ENCODE measurements at places on chromosomes 6 and 20.

GRCh38 chr20:45128099-45128498 is 3.8 kb upstream of the WFDC12 start:
- H3K27ac ChIP-seq = peak overlapping the region; percentile 42
- DNase-seq = no peak
- H3K4me3 ChIP-seq = no peak overlapping the region
- H3K4me1 ChIP-seq = no peaks in the 10 kb centered on the region

- H3K4me1 ChIP-seq = no peaks in the 10 kb centered on the region
- H3K27ac ChIP-seq = no peak overlapping the region
- peaks cover 53% of the 10 kb centered on the region for H3K27me3 ChIP-seq
These were observed 56.4 kb upstream of the NKX2-4 start for GRCh38 chr20:21453690-21454089.

GRCh38 chr6:49634836-49635218 is 1.8 kb downstream of the RHAG start:
- H3K27ac ChIP-seq = no peak overlapping the region
- no peaks in the 10 kb centered on the region for H3K4me1 ChIP-seq
- DNase-seq = no peak
- H3K27me3 ChIP-seq = no peaks in the 10 kb centered on the region

GRCh38 chr6:57283911-57284455 is 33.4 kb upstream of the PRIM2 start:
- DNase-seq = no peak
- peaks cover 4% of the 10 kb centered on the region for H3K27me3 ChIP-seq
- H3K4me3 ChIP-seq = no peak overlapping the region
- H3K36me3 ChIP-seq = no peaks in the 10 kb centered on the region
- no peak overlapping the region for H3K27ac ChIP-seq

- no peaks in the 10 kb centered on the region for H3K27me3 ChIP-seq
- H3K4me1 ChIP-seq = peaks cover 16% of the 10 kb centered on the region
- no peak overlapping the region for H3K4me3 ChIP-seq
- no peak for DNase-seq
These were observed 228.0 kb downstream of the PLCB1 start for GRCh38 chr20:8360035-8360434.

GRCh38 chr20:1330075-1330830 is 1.3 kb upstream of the SDCBP2 start:
- H3K27ac ChIP-seq = peak overlapping the region; percentile 42
- H3K36me3 ChIP-seq = no peaks in the 10 kb centered on the region
- H3K4me1 ChIP-seq = peaks cover 25% of the 10 kb centered on the region
- DNase-seq = peak; percentile 54

- no peaks in the 10 kb centered on the region for H3K27me3 ChIP-seq
- peaks cover 38% of the 10 kb centered on the region for H3K4me1 ChIP-seq
- peaks cover 16% of the 10 kb centered on the region for H3K36me3 ChIP-seq
These were observed 2.8 kb downstream of the PBX2 start for GRCh38 chr6:32187009-32187709.

DNA sequence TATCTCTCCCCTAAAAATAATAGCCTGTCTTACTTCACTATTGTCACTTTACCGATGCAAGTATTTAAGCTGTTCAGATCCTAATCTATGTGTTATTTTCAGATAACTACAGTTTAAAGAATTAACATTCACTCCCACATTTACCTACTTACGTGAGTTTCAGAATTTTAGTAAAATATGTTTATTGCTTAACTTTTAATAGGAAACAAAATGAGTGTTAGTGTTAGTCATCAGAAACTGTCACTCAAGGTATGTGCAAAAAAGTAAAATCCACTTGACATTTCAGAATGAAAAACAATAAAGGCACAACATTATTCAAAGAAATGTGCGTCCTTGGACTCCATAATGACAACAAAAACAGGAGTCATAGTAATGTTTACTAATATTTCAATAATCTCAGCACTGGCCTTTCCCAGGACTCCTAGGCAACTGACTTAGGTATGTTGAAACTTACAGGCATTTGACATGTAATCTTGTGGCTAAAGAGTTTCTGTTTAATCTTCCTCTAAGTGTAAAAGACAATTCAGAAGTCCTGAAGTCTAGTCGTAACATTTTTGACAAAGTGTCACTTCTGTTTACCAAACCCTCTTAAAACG is 4.5 kb downstream of the ATXN1 start:
- peaks cover 39% of the 10 kb centered on the region for H3K4me1 ChIP-seq
- peak overlapping the region; percentile 52 for H3K4me3 ChIP-seq
- H3K36me3 ChIP-seq = peaks cover 10% of the 10 kb centered on the region
- no peaks in the 10 kb centered on the region for H3K27me3 ChIP-seq

GRCh38 chr6:71402096-71402495 is 113.5 kb downstream of the OGFRL1 start:
- no peaks in the 10 kb centered on the region for H3K27me3 ChIP-seq
- peaks cover 23% of the 10 kb centered on the region for H3K4me1 ChIP-seq
- no peak overlapping the region for H3K4me3 ChIP-seq
- DNase-seq = no peak
- peaks cover 19% of the 10 kb centered on the region for H3K36me3 ChIP-seq

GRCh38 chr20:33875055-33875454 is 63.9 kb downstream of the CHMP4B start:
- H3K27ac ChIP-seq = no peak overlapping the region
- peaks cover 15% of the 10 kb centered on the region for H3K27me3 ChIP-seq
- peaks cover 4% of the 10 kb centered on the region for H3K36me3 ChIP-seq

- H3K27ac ChIP-seq = no peak overlapping the region
- no peaks in the 10 kb centered on the region for H3K36me3 ChIP-seq
- H3K4me3 ChIP-seq = no peak overlapping the region
- H3K4me1 ChIP-seq = peaks cover 17% of the 10 kb centered on the region
- H3K27me3 ChIP-seq = no peaks in the 10 kb centered on the region
These were observed 138.0 kb upstream of the ARID1B start for GRCh38 chr6:156639009-156639721.

GRCh38 chr6:8627085-8627861 is 191.9 kb upstream of the SLC35B3 start:
- H3K27ac ChIP-seq = no peak overlapping the region
- no peaks in the 10 kb centered on the region for H3K27me3 ChIP-seq
- no peak overlapping the region for H3K4me3 ChIP-seq
- H3K36me3 ChIP-seq = peaks cover 1% of the 10 kb centered on the region
- H3K4me1 ChIP-seq = no peaks in the 10 kb centered on the region
